Effector memory CD8-positive, alpha-beta T cell (primary cell): ENCODE measurements at places on chromosomes 5 and 9.

DNA sequence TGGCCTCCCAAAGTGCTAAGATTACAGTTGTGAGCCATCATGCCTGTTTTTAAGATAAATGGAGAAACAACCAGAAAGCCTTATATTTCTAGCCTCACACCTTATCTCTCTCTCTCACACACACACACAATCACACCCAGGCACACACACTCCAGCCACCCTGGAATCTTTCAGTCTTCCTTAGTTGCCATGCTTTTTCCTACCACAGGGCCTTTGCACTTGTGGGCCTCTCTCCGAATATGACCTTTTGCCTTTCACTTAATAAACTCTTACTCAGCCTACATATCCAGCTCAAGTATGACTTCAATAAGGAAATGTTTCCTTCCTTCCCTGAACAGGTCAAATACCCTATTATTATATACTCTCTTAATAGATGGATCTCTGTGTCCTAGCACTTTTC, 290.7 kb downstream of the NFIB start:
- H3K27ac ChIP-seq: no peak overlapping the region
- no peak for DNase-seq
- H3K4me1 ChIP-seq: no peaks in the 10 kb centered on the region
- no peaks in the 10 kb centered on the region for H3K27me3 ChIP-seq

- DNase-seq: no peak
- peaks cover 15% of the 10 kb centered on the region for H3K27me3 ChIP-seq
- H3K4me3 ChIP-seq: peak overlapping the region; percentile 80
Observed at GRCh38 chr9:69173497-69173890, 583 bp upstream of the TJP2 start.

GRCh38 chr5:17910318-17910717, 276.1 kb downstream of the TAF11L14 start:
- H3K27me3 ChIP-seq: no peaks in the 10 kb centered on the region
- H3K36me3 ChIP-seq: no peaks in the 10 kb centered on the region
- no peak overlapping the region for H3K27ac ChIP-seq
- no peak for DNase-seq

DNA sequence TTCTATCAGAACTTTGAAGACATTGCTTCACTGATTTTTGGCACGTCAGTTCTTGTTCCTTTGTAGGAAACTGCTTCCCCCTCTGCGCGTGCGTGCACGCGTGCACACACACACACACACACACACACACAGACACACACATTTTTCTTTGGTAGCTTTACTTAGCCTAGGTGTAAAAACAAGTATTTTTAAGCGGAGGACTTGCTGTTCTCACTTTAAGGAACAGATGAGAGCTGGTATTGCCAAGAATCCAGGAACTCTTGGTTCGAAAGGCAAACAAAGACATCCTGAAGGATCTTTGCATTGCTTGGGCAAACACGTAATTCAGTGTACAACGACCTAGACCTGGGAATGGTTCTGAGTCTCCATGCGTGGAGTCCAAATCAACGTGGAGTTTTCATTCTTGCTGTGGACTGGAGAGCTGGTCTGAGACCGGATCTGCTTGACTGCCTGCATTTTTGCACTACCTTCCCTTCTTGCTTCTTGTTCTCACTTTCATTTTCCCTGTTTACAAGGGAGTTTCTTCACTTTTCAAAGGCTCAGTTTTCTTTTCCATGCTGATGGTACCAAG, 8.2 kb downstream of the TMEM268 start:
- DNase-seq: no peak
- no peak overlapping the region for H3K4me3 ChIP-seq
- H3K4me1 ChIP-seq: peaks cover 21% of the 10 kb centered on the region
- H3K27me3 ChIP-seq: no peaks in the 10 kb centered on the region

DNA sequence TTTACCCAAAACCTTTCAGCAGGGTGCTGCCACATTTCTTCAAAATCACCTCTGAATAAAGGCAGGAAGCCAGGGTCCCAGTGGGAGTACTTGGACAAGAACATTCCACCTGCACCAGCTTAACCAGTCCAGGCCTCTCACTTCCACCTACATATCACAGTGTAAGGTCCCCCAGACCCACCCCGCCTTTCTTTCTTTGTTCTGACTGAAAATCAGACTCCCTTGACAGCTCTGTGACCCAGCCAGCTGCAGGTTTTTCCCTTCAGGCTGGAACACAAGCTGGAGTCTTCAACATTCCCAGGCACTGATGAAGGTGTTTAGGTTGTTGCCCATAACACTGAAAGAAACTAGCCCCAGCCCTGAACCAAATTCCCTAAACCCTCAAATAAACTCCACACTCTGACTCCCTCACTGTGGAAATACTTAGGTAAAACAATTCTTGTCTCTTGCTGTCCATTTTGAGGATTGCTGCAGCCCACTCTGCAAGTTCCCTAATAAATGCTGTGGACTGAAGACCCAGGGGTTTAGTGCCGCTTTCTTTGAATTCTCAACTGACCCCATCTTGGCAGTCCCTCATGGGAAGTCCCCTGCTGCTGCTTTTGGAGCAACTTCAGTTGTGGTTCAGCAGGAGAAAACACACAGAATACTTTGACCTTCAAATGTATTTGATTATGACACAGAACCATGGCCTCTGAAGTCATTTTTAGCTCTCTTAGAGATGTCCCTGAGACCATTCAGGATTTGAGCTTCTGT, 24.8 kb downstream of the P4HA2 start:
- DNase-seq: no peak
- no peak overlapping the region for H3K4me3 ChIP-seq
- H3K27me3 ChIP-seq: no peaks in the 10 kb centered on the region
- peaks cover under 1% of the 10 kb centered on the region for H3K4me1 ChIP-seq
- no peaks in the 10 kb centered on the region for H3K36me3 ChIP-seq

- H3K4me3 ChIP-seq: peak overlapping the region; percentile 63
- no peaks in the 10 kb centered on the region for H3K27me3 ChIP-seq
- peaks cover 54% of the 10 kb centered on the region for H3K36me3 ChIP-seq
Observed at GRCh38 chr9:137715321-137715720, 96.5 kb downstream of the EHMT1 start.

- no peaks in the 10 kb centered on the region for H3K27me3 ChIP-seq
- DNase-seq: no peak
- peaks cover 60% of the 10 kb centered on the region for H3K4me1 ChIP-seq
- H3K4me3 ChIP-seq: no peak overlapping the region
- peak overlapping the region; percentile 88 for H3K27ac ChIP-seq
Observed at GRCh38 chr9:93597142-93597706, 20.8 kb downstream of the PHF2 start.

DNA sequence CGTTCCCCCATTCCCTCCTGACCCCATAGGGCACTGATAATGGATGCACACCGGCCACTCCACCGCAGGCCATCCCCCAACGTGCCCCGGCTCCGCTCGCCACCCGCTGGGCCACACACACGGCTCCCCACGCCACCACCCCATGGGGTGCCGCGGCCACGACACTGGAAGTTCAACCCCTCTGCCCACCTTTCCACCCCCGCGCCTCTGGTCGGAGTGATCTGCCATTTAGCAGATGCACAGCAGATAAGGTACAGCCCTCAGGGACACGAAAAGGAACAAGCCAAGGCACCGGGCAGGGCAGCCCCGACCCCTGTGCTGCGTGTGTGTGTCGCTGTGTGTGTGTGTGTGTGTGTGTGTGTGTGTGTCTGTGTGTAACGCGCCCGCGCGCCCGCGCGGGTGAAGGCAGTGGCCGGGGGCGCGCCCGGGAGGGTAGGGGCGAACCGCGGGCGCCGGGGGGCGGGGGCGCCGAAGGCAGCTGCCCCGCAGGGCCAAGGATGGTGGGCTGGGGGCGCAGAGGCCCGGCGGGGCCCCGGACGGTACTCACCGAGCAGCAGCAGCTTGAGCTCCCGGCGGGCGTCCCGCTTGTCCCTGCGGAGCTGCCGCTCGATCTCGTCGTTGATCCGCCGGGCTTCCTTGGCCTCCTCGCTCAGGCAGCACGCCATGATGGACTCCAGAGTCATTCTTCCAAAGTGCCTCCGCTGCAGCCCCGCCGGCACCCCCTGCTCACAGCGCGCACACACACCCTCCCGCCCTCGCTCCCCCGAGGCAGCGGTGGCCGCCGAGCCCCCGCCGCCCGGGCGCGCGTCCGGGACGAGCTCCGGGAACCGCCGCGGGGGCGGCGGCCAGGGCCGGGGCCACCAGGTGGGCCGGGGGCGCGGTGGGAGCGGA, 813 bp downstream of the GNAQ start:
- H3K27ac ChIP-seq: peak overlapping the region; percentile 90
- H3K27me3 ChIP-seq: peaks cover 47% of the 10 kb centered on the region
- H3K36me3 ChIP-seq: peaks cover 19% of the 10 kb centered on the region
- peak overlapping the region; percentile 81 for H3K4me3 ChIP-seq

GRCh38 chr9:113620377-113621161, 157.0 kb downstream of the RGS3 start:
- no peak overlapping the region for H3K27ac ChIP-seq
- no peaks in the 10 kb centered on the region for H3K4me1 ChIP-seq
- DNase-seq: no peak
- peaks cover 12% of the 10 kb centered on the region for H3K27me3 ChIP-seq
- H3K36me3 ChIP-seq: no peaks in the 10 kb centered on the region

GRCh38 chr5:115816226-115817081, at the start of gene CDO1:
Gene CDO1, minus strand, starts transcription at chr5:115816659. Its CDS starts 262 bp downstream, at chr5:115816397.
- DNase-seq: peak; percentile 11
- H3K36me3 ChIP-seq: peaks cover 4% of the 10 kb centered on the region
- H3K4me3 ChIP-seq: peak within 1 kb of the TSS; percentile 60
- peaks cover 6% of the 10 kb centered on the region for H3K4me1 ChIP-seq
- H3K27me3 ChIP-seq: peaks cover 95% of the 10 kb centered on the region

GRCh38 chr9:112863214-112863613, 27.5 kb downstream of the SLC46A2 start:
- no peaks in the 10 kb centered on the region for H3K27me3 ChIP-seq
- H3K36me3 ChIP-seq: peaks cover 6% of the 10 kb centered on the region
- H3K27ac ChIP-seq: peak overlapping the region; percentile 11
- peaks cover 12% of the 10 kb centered on the region for H3K4me1 ChIP-seq
- no peak overlapping the region for H3K4me3 ChIP-seq

DNA sequence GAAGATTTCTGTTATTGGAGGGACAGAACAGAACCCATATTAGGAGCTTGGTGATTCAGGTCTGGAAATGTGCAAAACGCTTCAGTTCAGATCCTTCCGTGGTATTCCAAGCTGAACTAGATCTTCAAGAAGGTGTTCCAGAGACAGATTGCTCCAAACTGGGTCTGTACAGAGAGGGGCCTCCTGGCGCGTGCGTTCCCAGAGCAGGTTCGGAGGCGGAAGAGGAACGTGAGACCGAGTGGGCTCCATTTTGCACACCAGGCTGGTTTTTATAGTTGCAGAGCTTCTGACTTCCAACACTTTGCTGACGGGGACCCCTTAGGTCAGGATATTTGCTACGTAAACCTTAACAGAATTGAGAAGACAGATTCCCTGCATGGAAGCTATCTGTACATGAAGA, 16.7 kb upstream of the RPL26L1 start:
- DNase-seq: no peak
- peaks cover 3% of the 10 kb centered on the region for H3K4me1 ChIP-seq
- no peak overlapping the region for H3K4me3 ChIP-seq
- no peak overlapping the region for H3K27ac ChIP-seq
- no peaks in the 10 kb centered on the region for H3K27me3 ChIP-seq

- no peak overlapping the region for H3K4me3 ChIP-seq
- no peak for DNase-seq
- H3K36me3 ChIP-seq: no peaks in the 10 kb centered on the region
Observed at GRCh38 chr5:15338546-15338945, 161.4 kb upstream of the FBXL7 start.

DNA sequence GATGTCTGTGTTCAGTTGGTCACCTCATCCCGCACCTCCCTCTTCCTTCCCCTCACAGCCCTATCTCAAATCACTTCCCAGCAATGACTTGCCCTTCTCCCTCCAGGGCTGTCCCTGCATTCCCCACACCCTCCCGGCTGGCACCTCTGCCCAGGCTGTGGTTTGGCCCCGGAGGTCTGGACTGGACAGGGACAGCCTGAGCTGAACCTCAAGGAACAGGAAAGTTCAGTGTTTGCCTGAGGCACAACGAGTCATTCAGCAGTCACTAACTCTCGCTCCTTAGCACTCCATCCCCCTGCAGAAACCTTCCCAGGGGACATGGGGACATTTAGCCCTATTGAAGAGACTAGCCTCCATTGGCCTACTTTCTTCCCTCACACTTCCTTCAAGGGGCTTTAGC, 58.3 kb upstream of the MAP3K1 start:
- no peak overlapping the region for H3K27ac ChIP-seq
- H3K4me1 ChIP-seq: peaks cover 2% of the 10 kb centered on the region
- no peaks in the 10 kb centered on the region for H3K36me3 ChIP-seq
- no peak overlapping the region for H3K4me3 ChIP-seq
- peaks cover 19% of the 10 kb centered on the region for H3K27me3 ChIP-seq

DNA sequence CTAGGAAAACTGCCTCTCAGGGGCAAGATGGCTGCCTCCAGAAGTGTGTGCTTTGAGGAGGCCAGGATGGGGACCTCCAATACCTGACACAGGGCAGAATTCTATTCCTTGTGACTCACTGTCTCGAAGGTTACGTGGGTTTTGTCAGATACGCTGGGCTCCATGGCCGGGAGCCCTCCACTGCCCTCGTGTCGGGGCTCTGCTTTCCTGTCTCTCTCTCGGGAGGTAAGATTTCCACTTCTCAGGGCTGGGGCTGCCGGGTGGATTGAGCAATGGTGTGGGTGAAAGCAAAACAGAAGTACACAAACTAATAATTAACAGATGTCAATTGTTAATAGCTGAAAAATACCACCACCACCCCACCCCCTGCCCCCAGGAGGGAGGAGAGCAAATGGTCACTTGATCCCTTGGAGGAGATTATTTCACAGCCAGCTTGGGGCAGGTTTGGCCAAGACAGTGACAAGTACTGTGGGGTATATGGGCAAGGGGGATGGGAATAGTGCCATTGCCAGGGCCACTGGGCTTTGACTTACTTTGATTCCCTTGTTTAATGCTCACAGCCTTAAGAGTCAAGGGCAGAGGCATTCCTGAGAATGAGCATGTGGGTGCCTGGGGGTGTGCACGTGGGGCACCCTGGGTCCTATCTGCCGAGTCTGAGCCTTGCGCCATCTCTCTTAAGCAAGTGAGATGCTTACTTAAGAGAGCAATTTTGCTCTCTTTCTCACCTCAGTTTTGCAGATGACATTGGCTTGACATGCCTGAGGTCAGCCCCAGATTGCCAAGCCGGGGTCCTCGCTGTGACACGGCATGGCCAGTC, 28.8 kb upstream of the DAB2IP start:
- H3K27me3 ChIP-seq: peaks cover 24% of the 10 kb centered on the region
- peaks cover 3% of the 10 kb centered on the region for H3K36me3 ChIP-seq
- H3K27ac ChIP-seq: no peak overlapping the region
- H3K4me1 ChIP-seq: no peaks in the 10 kb centered on the region
- no peak for DNase-seq

GRCh38 chr9:32881948-32882347, 98.6 kb downstream of the TMEM215 start:
- no peak overlapping the region for H3K4me3 ChIP-seq
- H3K27me3 ChIP-seq: peaks cover 11% of the 10 kb centered on the region
- no peak for DNase-seq
- H3K4me1 ChIP-seq: no peaks in the 10 kb centered on the region

- no peaks in the 10 kb centered on the region for H3K27me3 ChIP-seq
- H3K27ac ChIP-seq: peak overlapping the region; percentile 10
- H3K4me1 ChIP-seq: peaks cover 24% of the 10 kb centered on the region
- no peak for DNase-seq
- no peak overlapping the region for H3K4me3 ChIP-seq
Observed at GRCh38 chr5:111309384-111309783, 85.2 kb downstream of the CAMK4 start.

GRCh38 chr5:68459093-68459809, 243.7 kb downstream of the PIK3R1 start:
- DNase-seq: no peak
- H3K27me3 ChIP-seq: no peaks in the 10 kb centered on the region
- H3K4me3 ChIP-seq: no peak overlapping the region

GRCh38 chr5:89308606-89309040, 425.6 kb upstream of the MEF2C start:
- H3K27me3 ChIP-seq: no peaks in the 10 kb centered on the region

GRCh38 chr5:72842816-72843215, 26.4 kb downstream of the TNPO1 start:
- no peak overlapping the region for H3K4me3 ChIP-seq
- no peak overlapping the region for H3K27ac ChIP-seq
